ENCODE measurements at places on chromosomes 7 and 10.

DNA sequence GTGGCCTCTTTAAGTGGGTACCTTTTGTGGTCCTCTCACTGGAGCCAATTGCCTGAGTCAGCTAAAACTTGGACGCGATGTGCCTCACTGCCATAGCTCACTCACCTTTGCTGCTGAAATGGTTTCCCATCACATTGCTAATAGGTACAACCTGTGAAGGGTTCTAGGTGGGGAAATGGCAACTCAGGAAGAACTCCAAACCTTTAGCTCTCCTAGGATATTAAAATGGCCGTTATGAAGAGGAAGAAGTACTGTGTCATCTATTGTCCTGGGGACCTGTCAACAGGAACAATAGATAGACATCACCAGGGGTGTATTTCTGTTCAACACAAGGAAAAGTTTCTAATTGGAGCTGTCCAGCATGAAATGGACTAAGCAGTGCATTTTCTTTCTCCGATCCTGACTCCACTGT lies 1.2 kb upstream of the ZNF655 start:
- peak; percentile 21 for DNase-seq

GRCh38 chr10:51651063-51651462 lies 48.3 kb downstream of the CSTF2T start:
- DNase-seq, result no peak

DNA sequence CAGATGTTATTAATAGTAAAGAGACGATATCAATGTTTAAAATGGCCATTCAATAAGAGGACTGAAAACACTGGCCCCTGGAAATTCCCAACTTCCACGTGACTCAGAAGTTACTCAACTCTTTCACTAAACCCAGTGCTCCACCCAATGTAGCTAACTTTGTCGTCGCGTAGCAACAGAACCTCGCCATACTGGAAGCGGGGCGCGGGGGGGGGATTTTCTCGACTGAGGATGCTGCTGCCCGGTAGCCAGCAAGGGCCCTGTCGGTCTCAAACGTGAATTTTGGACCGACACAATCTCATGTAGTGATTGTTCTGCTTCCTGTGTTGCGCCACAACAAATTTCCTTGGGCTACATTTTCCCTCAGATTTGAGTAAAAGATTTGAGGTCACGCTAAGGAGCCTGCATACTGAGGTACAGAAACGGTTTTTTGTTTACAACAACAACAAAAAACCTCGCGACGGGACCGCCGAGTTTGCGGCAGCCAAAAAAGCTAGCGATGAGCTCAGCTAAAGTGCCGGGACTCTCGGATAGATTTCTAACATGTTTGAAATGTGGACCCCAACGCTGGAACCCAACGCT lies 977 bp upstream of the SFR1 start:
- peak; percentile 98 for DNase-seq

- no peak for DNase-seq
Measured at GRCh38 chr7:45684910-45685618, 110.9 kb downstream of the ADCY1 start.

- no peak for DNase-seq
Measured at GRCh38 chr10:24726626-24727025, 2.9 kb upstream of the ARHGAP21 start.

- no peak for DNase-seq
Measured at GRCh38 chr7:38375453-38375852, 102.0 kb upstream of the TARP start.

GRCh38 chr10:127364034-127364433 lies 167.6 kb upstream of the INSYN2A start:
- DNase-seq, result no peak

DNA sequence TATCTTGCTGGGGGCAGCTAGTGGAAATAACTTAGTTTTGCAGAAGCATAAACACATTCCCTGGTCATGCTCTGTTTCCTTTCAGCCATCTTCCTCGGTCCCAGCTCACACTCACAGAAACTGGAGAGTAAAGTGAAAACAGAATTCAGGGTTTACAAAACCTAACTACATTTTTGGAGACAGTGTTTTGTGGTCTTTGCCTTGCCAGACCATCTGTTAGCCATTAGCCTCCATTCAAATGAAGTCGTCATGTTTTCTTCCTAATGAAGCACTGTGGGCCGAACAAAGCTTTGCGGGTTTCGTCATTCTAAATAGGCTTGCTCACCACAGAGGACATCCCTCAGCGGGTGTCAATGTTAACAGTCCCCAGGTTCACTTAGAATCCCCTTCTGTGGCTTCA lies 214.6 kb upstream of the TMEM72 start:
- DNase-seq, result no peak
